ENCODE measurements at places on chromosomes 4 and X.

- DNase-seq = no peak
These were observed 32.0 kb upstream of the SGMS2 start for GRCh38 chr4:107792711-107793110.

DNA sequence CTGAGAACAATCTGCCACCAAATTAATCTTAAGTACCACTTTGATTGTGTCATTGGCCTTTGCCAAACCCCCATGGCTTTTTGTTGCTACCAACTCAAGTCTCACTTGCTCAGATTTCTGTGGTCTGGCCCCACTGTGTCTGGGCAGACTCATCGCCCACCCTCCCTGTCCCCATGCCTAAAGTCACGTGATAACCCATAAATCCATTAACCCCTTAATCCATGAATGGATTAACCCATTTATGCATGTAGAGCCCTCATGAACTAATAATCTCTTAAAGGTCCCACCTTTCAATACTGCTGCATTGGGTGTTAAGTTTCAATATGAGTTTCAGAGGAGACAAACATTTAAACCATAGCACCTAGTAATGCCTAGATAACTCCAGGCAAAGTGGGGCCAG is 78.5 kb upstream of the BLTP1 start:
- no peak for DNase-seq

- no peak for DNase-seq
These were observed 324.9 kb downstream of the PPP3CA start for GRCh38 chr4:101022151-101023024.

- DNase-seq = no peak
These were observed 17.1 kb upstream of the PDE6B start for GRCh38 chr4:608236-608635.

All from dorsolateral prefrontal cortex (tissue), 122 donors.